Effector CD8-positive, alpha-beta T cell (primary cell): ENCODE measurements at places on chromosomes 13 and 19.

DNA sequence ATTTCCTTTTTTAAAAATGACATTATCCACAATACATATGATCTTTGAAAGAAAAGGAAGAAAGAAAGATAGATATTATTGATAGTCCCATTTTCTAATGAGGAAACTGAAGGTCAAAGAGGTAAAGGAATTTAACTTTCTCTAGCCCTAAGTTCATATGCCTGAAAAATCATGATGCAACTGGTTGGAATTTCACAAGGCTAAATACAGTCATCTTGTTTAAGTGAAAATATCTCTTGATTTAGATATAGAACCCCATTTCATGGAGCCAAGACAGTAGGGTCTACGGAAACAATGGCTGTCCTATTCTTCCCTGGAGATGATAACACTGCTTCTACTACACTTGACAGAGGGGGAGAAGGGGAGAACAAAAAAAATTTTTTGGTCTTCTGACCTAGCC, 366.2 kb downstream of the DNAJC15 start:
- no peak for DNase-seq

- peak; percentile 75 for DNase-seq
These were observed at the start of gene TICAM1 for GRCh38 chr19:4831304-4831978. Gene TICAM1 (minus strand): TSS chr19:4831712. CDS start chr19:4818377, 13,335 bp downstream.

DNA sequence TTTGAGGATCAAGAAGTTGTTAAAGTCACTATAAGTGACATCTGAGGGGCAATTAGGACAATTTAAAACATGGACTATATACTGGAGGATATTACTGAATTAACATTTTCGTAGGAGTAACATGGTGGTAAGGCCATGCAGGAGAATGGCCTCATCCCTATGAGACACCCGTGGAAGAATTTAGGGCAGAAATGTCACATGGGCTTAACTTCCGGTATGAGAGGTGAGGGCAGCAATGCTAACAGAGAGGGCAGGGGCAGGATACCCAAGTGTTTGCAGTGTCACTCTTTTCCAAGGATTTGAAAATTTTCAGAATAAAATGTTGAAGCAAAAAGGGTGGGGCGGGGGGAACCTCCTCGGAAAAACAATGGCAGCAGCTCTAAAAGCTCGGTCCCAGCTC, 23.6 kb downstream of the RANBP3 start:
- no peak for DNase-seq

GRCh38 chr13:24995225-24995804, 100.6 kb upstream of the PABPC3 start:
- DNase-seq = peak; percentile 23

DNA sequence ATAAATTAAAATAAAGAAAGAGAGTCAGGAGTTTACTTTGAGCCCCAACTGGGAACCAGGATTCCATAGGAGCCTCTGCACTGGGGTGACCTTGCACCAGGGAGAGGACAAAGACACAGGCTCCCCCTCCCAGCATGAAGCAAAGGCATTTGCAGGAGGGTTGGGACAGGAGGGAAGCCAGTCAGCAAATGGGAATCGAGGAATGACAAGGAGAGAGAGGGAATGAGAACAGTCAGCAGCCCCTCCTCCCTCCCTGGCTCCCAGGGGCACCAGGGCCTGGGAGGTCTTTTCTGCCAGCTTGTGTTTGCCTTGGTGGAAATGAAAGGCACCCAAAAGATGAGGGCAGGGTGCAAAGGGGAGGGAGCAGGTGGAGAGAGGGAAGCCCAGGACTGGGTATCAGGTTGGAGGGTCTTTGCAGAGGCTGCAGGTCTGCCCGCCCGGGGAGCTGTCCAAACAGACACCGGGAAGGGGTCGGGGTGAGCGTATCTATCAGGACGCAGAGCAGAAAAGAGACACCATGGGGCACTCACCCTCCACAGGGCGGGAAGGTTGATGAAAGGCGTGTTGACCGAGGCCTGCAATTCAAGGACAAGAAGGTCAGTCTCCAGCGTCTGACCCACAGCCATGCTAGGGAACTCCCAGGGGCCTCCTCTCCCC, 3.8 kb downstream of the SBSN start:
- DNase-seq = no peak

DNA sequence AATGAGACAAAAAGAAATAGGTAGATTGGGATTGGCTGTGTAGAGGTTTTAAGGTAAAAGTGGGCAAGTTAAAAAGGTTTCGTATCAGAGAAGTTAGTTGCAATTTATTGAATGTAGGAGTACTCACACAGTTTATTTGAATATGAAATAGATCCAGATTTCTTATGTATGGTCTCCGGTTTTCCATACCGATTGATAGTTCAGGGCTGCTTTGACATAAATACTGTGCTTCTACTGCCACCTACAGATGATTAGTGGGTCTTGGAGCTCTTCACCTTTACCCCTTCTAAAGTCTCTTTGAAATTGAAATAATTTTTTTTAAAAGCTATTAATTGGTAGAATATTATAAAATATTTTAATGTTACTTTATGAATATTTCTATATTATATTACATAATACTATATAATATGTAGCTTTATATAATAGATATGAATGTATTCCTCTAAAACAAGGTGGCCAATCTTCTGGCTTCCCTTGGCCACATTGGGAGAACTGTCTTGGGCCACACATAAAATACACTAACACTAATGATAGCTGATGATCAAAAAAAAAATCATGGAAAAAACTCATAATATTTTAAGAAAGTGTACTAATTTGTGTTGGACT, 7.7 kb upstream of the GPR18 start:
- no peak for DNase-seq

DNA sequence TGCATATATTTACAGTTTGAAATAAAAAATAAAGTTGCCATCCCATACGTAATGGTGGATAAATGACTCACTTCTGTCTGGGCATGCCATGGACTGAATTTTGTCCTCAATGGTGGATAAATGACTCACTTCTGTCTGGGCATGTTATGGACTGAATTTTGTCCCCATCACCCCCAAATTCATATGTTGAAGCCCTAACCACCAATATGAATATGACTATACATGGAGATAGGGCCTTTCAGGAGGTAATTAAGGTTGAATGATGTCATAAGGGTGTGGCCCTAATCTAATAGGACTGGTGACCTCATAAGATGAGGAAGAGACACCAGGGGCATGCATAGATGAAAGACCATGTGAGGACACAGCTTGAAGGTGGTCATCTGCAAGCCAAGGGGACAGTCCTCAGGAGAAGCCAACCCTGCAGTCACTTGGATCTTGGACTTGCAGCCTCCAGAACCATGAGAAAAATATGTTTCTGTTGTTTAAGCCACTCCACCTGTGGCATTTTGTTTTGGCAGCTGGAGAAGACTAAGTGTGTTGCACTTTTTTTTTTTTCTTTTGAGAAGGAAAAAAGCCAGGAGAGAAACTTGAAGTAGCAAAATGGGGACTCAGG, 41.8 kb downstream of the RFC3 start:
- no peak for DNase-seq

GRCh38 chr13:82593239-82593638, 1289.0 kb downstream of the SLITRK1 start:
- no peak for DNase-seq

GRCh38 chr19:32343550-32344262, 1.7 kb upstream of the ZNF507 start:
- no peak for DNase-seq

- no peak for DNase-seq
These were observed 345.8 kb downstream of the RBM26 start for GRCh38 chr13:79060216-79060615.

- DNase-seq = no peak
These were observed 157.8 kb downstream of the TNFSF13B start for GRCh38 chr13:108427355-108427754.

DNA sequence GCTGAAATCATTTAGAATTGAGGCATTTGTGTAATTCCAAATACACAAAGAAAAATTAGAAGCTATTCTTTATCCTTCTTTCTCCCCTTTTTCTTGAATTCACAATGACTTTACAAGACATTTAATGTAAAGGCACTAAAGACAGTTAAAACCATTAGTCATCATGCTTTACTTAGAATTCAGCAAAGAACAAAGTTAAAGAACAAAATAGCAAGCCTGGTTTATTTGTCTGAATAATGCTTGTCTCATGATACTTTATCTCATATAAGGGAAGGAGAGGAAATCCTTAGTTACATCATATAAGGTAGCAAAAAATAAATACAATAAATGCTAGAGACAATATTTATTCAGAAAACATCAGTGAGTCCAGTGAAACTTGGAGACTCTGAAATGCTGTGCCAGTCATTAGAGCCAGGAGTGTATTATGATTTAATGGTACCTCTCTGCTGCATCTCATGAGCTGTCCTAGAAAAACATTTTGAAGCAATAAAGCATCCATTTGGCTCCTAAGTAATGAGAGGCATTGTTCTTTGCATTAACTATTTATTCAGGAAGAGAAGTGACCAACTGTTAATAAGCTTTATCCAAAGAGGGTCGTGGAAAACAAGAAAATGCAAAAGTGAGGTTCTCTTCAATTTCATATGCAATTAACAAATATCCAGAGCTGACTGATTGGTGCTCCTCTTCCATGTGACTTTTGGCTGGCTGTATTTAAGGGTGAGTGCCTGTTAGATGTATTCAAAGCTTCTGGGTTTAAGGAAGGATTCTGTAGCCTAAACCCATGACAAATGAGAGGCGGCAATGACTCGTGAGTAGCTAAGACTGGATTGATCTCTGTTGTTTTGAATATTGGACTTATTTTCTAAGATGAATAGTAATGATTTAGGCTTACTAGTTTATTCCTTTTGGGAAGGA, 105.0 kb downstream of the DGKH start:
- no peak for DNase-seq

- no peak for DNase-seq
These were observed 19.5 kb upstream of the IL17D start for GRCh38 chr13:20684041-20684440.

GRCh38 chr13:112861876-112862615, 107.0 kb upstream of the MCF2L start:
- DNase-seq = no peak

DNA sequence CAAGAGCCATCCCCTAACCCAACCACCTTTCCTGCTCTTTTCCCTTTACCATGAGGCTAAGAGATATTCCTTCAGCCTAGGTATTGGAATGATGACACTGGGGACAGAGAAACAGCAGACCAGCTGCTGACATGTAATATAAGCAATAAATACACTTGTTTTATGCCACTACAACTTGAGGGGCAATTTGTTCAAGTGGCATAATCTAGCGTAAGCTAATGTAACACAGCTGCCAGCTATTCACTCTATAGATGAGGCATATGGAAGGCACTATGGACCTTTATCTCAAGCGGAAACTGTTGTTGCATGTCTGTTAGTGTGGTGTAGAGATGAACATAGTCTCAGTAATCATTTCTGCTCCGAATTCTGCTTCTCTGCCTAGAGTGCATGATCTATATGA, 111.1 kb downstream of the STARD13 start:
- DNase-seq = no peak

DNA sequence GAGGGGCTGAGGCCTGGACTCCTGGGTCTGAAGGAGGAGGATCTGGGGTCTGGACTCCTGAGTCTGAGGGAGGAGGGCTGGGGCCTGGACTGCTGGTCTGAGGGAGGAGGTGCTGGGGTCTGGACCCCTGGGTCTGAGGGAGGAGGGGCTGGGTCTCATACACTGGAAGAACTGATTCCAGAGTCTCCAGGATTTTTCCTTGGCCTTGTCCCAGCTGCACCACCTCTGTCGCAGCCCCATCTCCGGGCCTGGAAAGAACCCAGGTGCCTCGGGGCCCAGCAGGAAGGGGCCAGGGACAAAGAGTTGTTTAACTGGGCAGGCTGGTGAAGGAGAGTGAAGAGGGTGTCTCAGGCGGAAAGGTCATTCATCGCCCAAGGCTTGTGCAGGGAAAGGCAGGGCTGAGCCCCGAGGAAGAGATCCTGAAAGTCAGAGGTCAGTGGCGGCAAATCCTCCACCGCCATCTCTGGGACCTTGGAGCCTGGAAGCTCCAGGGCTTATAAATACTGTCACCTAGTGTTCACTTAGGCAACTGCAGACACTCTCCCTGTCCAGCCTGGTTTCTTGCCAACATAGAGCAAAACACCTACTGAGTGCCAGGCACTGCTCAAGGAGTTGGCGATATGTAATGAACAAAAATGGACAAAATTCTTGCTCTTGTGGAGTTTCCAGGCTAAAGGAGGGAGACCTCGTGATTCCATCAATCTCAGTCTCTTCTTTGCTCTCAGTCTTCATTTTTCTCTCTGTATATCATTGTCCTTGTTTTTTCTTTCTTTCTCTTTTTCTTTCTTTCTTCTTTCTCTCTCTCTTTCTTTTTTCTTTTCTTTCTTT, 4.4 kb upstream of the KCNN4 start:
- peak; percentile 18 for DNase-seq

GRCh38 chr13:109694972-109695371, 91.4 kb downstream of the IRS2 start:
- DNase-seq = no peak

DNA sequence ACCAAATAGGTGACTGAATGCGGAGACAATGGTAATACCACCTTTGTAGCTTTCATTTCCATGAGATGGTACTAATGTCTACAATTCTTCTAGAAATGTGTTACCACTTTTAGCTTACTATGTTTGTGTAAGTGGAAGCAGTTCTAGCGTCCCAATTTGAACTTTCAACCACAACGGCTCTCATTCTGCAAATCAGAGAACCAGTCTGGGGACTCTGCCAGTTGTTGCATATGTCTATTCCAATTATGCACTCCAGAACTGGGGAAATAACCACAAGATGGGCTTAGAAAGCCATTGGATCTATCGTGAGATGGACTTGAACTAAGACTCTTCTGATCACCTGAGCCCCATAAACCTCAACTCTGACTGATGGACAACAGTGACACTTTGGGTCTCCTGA, 862.3 kb downstream of the SLITRK1 start:
- DNase-seq = no peak

- no peak for DNase-seq
These were observed 396.9 kb downstream of the KCNRG start for GRCh38 chr13:50412046-50412617.

DNA sequence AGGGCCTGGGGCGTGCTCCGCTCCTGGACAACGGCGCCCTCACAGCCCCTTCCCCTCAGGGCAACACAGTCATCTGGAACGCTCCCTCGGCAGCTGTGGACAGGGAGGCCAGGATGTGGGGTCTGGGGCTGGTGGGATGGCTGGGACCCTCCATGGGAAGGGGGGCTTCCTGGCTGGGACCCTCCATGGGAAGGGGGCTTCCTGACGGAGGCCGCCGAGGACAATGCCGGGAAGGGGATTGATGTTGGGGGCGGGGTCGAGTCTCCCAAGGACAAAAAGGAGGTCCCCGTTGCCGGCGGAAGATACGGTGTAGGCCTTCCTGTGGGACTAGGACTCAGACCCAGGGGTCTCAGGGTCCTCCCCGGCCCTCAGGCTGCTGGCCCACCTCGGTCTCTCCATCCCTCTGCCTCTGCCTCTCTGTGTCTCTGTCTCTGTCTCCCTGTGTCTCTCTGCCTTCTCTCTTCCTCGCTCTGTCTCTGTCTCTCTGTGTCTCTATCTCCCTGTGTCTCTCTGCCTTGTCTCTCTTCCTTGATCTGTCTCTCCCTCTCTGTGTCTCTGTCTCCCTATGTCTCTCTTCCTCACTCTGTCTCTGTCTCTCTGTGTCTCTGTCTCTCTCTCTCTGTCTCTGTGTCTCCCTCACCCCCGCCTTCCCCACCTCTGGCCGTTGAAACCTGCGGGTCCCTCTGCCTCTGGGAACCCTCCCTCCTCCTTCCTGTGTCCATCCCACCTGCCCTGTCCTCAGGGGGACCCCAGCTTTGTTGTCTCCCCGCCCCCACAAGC, 2.7 kb upstream of the MADCAM1 start:
- DNase-seq = no peak
